ENCODE measurements at places on chromosomes 4 and X.

GRCh38 chr4:9952415-9952950 lies 68.8 kb downstream of the SLC2A9 start:
- DNase-seq = no peak

DNA sequence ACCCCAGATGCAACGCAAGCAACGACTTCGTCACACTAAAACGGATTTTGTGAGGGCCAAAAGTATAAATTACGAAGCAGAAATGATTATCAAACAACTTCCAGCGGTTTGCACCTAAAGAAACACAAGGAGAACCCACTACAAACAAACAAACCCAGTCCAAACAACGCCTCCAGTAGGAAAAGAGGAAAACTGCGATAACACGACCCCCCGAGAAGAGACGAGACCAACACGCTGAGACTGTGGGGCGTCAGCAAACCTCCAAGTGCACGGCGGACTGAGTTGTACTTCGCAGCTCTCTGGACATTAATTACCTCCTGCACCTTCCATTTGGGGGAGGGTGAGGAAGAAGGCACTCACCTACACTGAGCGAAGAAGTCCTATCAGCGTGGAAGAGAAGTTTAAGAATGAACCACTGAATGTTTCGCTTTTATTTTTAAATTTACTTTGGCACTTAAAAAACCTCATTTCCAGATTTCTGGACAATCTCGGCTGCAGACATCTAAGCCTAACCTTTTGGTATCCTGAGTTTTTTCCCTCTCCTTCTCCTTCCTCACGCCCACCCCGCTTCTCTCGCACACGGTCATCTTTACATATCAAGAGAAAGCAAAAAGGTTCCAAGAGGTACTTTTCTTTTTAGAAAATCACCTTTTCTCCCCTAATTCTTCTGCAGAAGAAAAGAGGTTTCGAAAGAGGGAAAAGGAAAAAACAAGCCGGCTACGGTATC lies at the start of gene MAB21L2:
MAB21L2 (plus strand) TSS at position 6 of the 727 bp plus-strand sequence. CDS start 879 bp downstream, outside the sequence.
- no peak for DNase-seq

DNA sequence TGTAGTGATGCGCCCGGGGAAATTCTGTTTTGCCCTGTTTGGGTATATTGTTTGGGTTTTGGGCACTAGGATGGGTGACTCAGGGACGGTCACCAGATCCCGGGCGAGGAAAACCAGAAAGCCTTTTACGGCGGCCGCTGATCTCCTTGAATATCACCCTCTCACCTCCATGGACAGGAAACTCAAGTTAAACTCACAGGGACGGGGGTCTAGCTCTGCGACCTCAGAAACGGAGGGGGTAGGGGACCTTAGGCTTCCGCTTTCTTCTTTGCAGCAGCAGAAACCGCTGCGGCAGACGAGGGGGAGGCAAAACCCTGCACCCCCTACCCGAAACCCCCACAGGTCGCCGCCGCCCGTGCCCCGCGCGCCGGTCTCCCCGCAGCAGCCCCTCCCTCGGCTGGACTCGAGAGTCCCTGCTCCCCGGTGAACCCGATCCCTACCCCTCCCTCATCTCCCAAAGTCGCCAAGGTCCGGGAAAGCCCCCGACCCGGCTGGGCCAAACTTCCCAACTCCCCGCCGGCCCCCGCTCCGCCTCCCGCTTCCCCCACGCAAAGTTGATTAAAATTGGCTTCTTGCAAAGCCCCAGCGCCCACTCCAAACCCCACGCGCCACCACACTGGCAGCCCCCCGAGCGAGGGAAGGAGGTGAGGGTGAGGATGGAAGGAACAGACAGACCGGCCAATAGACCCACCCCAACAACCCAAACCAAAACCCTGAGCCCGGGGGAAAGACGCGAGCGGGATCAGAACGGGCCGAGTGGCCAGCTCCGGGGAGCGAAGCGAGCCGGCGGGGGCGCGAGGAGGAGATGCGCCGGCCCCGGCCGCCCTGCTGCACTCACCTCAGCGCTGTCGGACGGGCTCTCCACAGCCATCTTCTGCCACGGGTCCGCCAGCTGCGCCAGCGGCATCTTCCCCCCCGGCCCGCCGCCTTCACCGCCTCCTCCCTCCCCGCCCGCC lies 705 bp downstream of the RPS6KA3 start:
- DNase-seq = no peak

DNA sequence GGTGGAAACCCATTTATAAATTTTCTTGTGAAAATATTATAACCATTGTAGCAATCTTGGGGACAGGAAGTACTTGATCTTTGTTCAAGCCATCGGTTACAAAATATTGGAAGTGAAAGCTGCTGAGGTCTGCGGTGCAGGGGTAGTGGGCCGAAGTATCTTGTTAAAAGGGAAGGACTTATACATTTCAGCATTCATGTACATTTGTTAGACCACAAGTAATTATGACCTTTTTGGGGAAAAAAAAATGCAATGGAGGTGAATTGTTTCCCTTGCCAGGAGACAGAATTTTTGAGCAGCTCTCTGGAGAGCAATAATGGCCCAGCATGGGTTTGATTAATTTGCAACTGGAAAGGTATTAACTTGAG lies 121.3 kb downstream of the EGF start:
- peak; percentile 63 for DNase-seq

- no peak for DNase-seq
Observed at GRCh38 chr4:41214825-41215146, 444 bp upstream of the APBB2 start.
